ENCODE measurements at places on chromosomes 5 and 9.

DNA sequence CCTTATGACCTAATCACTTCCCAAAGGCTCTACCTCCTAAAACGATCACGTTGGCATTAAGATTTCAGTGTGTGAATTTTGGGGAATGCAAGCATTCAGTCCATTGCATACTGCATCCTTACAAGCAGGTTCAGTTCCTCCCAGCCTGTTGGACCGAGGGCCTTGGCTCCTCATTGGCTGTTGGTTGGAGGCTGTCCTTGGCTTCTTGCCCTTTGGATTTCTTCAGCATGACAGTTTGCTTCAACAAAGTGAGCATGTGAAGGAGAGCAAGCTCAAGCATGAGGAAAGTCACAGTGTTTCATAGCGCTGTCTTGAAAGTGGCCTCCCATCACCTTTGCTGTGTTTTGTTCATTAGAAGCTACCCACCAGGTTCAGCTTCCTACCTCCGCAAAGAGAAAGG is 109.5 kb downstream of the GADD45G start:
- no peak for DNase-seq

GRCh38 chr5:55920784-55921183 is 69.6 kb downstream of the IL31RA start:
- no peak for DNase-seq

- DNase-seq, result no peak
Observed at GRCh38 chr5:103532086-103532734, 30.4 kb downstream of the NUDT12 start.

DNA sequence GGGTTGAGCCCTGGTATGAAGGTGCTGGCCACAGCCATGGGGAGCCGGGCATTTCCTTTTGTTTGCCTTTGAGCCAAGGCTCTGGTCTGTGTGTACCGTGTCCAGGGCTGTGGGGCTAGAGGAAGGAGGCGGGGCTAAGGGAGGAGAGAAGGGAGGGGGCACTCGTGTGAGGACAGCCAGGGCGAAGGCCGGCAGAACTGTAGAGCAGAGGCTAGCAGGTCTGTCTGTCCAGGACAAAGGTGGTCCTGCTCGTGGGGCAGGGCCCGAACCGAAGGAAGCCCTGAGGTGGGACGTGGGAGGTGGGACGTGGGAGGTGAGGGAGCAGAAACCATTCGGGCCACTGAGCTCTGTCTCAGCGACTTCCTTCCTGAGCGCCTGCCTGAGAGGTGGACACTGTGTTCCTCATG is 41.3 kb upstream of the TESK1 start:
- peak; percentile 45 for DNase-seq

GRCh38 chr5:126103050-126103449 is 320.2 kb upstream of the GRAMD2B start:
- no peak for DNase-seq

All from left kidney (tissue), 8 donors.